Breast epithelium (tissue), 4 donors: ENCODE measurements at places on chromosomes 1 and 21. TPM values are rescaled to one million over a fixed set of nuclear protein-coding genes. Genes with fewer than 3 reads are reported as not detected.

GRCh38 chr1:67766141-67766978 lies 66.9 kb downstream of the GNG12 start:
- DNase-seq: no peak

DNA sequence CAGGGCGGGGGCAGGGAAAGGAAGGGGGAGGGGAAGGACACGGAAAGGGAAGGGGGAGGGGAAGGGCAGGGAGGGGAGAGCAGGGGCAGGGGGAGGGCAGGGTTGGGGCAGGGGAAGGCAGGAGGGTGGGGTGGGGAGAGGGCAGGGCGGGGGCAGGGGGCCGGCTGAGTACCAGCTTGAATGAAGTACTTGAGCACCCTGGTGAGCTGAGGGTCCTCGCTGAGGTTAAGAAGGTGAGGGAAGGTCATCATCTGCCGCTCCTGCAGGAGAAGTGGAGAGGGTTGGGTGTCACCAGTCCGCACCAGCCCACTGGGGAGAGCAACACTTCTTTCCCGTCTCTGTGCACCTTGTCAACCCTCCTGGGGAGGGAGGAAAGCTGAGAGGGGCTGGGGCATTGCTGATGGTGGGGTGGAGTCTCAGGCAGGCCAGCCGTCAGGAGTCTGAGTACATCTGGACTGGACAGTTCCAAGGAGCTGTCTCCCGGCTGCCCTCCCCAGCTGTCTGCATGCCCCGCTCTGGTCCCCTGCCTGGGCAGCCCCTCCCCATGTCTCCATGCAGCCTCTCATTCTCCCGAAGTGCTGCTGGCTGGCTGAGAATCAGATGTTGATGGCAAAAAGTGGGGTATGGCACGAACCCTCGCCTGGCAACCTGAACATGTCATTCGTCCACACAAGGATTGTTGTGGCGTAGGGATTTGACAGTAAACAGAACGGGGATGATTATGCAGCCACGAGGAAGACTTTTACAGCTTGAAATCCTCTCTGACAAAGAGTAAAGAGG lies 70.0 kb downstream of the SCCPDH start:
- DNase-seq: no peak

DNA sequence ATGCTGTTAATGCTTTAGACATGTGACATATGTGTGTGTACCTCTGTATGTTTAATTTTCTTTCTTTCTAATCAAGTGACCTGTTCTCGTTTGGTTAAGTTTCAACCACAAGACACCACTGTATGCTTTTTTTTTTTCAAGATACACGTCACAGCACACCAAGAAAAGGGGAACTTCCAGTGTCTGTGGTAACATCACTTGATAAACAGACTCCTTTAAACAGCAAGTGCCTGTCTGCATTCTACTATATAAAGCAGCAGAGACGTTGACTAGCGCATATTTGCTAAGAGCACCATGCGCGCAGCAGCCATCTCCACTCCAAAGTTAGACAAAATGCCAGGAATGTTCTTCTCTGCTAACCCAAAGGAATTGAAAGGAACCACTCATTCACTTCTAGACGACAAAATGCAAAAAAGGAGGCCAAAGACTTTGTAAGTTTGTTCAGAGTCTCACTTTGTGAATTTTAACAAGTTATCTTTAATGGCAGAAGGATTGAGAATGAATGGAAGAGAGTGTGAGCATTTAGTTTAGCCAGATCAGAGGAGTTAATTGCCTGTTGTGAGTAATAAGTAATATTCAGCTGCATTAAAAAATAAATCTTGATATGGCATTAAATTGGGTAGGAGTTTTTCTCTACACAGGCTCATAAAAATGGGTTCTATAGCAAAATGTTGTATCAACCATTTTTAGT lies at the start of gene RGS1:
RGS1 (plus strand) TSS at position 275 of the 691 bp plus-strand sequence; CDS start at position 295, 20 bp downstream.
- no peak for DNase-seq

DNA sequence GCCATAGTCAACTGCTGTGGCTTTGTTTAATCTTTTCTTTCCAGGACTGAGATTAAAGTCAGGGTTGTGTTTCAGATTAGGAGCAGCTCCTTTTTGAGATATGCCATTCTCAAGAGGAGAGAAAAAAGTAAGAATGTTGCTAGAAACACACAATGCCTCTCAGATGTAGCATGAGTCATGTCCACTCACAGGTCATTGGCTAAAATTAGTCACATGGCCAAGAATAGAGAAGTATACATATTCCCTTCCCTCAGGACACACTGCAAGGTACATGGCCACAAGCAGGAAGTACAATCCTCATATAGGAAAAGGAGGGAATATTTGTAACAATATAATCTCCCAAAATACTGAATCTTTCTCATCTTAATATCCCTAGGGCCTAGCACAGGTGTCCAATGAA lies 141.9 kb upstream of the PTBP2 start:
- DNase-seq: no peak

Gene TNFSF4
- total RNA-seq: 1.9 TPM

Gene PGLYRP3
- total RNA-seq: not detected

Gene CORT
- not detected for total RNA-seq
